GM23248 (cell line): ENCODE measurements at places on chromosomes 4 and X. TPM values are rescaled to one million over a fixed set of nuclear protein-coding genes. Genes with fewer than 3 reads are reported as not detected.

DNA sequence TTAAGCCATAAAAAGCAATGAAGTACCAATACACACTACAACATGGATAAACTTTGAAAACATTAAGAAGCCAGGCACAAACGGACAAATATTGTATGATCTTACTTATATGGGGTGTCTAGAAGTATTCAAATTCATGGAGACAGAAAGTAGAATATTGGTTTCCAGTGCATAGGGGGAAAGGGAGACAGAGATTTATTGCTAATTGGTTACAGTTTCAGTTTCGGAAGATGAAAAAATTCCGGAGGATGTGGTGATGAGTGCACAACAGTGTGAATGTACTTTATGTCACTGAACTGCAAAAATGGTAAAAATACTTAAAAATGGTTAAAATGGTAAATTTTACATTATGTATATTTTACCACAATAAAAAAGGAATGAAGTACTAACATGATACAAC is 5.1 kb upstream of the PRDX4 start:
- DNase-seq = no peak
- H3K4me1 ChIP-seq = peaks cover 10% of the 10 kb centered on the region; the same call in 1 of the 2 replicates
- H3K4me3 ChIP-seq = no peak overlapping the region

The CCDC160 gene
- not detected in 2 replicates for total RNA-seq

- no peaks in the 10 kb centered on the region for H3K27me3 ChIP-seq
- no peak overlapping the region for H3K27ac ChIP-seq
- H3K4me3 ChIP-seq = no peak overlapping the region
- H3K36me3 ChIP-seq = no peaks in the 10 kb centered on the region
- peak; percentile 22 for DNase-seq
Measured at GRCh38 chrX:151713849-151714248, 2.0 kb upstream of the FATE1 start.

DNA sequence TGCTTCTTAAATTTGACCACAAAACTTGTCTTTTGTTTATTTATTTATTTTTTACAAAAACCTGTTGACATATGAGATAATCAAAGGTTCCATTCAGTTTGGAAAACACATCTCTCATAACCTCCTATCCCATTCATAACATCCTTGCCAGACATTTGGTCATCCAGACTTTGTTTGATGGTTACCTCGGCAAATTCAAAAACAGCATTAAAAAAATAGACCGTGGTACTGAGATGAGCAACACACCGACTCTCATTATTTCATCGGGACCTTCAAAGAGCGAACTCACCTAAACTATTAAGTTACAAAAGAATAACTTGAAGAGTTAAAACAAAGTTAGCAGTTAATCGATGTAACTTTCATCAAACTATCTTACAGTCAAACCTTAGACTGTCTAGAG is 85.8 kb upstream of the RPS6KA3 start:
- H3K27me3 ChIP-seq = no peaks in the 10 kb centered on the region
- no peak overlapping the region for H3K4me3 ChIP-seq
- H3K4me1 ChIP-seq = no peaks in the 10 kb centered on the region
- DNase-seq = no peak

The GPR143 gene
- not detected in 2 replicates for total RNA-seq

The AFM gene
- total RNA-seq = not detected in 2 replicates

The TRMT44 gene
- 12.0 and 12.5 TPM in 2 replicates for total RNA-seq

DNA sequence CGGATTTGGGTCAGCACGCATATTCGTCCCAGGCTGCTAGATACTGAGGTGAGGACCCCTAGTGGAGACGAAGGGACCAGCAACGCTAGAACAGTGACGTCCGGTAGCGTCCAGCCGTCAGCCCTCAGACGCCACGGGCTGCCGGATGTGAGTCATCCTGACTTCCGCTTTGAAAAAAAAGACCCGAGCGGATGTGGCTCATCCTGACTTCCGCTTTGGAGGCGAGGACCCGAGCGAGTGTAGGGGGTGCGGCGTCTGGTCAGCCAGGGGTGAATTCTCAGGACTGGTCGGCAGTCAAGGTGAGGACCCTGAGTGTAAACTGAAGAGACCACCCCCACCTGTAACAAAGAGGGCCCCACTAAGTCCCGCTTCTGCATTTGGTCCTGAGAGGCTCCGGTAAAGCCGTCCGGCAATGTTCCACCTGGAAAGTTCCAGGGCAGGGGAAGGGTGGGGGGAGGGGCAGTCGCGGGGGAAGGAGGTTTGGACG is at the start of gene MAGEB2:
Gene MAGEB2 (plus strand): TSS at position 207 of the 487 bp plus-strand sequence. CDS start 3,018 bp downstream, outside the sequence.
- no peak within 1 kb of the TSS for H3K4me3 ChIP-seq
- H3K36me3 ChIP-seq = no peaks in the 10 kb centered on the region
- no peaks in the 10 kb centered on the region for H3K27me3 ChIP-seq
- DNase-seq = no peak
- no peaks in the 10 kb centered on the region for H3K4me1 ChIP-seq

The GAB3 gene
- total RNA-seq = 0.25 and 0.76 TPM in 2 replicates
